ENCODE measurements at places on chromosomes 2 and 18.

DNA sequence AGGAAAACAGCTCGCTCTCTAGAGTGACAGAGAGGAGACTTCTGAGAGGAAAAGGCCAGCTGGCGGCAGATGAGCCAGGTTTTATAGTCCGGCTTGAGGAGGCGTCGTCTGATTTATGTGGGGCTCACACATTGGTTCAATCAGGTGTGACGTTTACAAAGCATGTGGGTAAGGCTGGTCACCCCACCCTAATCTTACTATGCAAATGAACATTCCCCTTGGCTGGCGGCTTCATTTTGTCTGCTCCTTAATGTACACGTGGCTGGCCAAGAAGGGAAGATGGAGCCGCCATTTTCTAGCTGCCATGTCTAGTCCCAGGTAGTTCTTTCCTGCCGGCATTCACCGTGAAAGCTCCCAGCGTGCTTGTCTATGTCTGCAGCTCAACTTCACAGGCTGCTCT, 299.1 kb upstream of the SPRED2 start:
- DNase-seq = no peak

DNA sequence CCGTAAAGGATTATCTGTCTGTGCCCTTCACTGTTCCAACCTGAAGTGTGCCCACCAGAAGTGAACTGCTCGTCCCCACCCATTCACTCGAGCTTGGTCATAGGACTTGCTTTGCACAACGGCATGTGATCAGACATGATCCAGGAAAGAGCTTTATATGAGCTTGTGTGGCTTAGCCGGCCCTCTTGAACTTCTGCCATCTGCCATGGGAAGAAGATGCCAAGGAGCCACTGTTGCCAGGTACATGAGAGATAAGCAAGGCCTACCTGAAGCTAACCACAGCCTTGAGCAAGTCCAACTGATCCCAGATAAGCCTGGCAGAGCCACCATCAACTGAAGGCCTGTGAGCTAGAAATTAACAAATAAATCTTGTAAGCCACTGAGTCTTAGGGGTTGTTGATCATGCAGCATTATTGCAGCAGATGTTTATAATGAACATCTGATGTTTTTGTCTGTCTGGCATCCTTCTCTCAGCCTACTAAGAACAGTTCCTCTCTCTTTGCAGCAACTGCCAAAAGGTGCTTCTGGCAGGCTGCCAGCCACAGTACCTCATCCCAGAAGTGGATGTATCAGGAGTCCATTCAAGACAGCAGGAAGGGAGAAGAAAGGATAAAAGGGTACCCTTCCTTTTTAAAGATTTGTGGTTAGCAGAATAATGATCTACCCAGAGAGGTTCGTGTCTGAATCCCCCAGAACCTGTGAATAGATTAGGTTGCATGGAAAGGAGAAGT, 16.8 kb downstream of the DBI start:
- DNase-seq = no peak

DNA sequence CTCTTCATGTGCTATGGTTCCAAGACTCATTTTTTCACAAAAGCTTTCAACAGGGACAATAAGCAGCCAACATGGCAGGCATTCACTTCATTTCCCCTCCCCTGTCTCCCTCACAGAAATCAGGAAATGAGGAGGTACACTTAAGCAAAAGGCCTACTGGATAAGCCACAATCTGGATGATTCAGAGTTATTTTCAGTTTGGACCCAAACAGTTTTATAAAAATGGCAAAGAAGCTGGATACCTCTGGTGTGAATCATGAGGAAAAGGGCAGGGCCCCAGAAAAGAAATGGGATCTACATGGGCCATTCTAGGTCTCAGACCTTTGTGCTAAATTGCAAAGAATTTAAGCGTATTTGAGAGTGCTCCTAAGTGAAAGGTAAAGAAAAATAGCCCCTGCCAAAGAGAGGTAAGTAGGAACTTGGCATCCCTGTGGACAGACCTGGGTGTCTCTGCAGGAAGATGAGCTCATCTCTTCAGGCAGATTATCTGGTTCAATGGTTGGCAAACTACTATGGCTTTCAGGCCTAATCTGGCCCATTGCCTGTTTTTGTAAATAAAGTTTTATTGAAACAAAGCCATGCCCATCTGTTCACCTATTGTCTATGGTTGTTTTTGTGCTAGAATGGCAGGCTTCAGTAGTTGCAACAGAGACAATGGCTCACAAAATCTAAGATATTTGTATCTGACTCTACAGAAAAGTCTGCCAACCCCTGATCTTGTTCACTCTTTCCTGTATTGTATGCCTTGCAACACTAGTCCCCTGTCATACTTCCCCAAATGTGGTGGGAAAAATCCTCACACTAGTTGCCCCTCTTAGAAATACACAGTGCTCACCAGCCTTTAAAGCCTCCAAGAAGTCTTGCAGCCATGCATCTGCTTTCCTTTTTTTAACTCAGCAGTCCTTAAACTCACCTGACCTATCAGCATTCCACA, 315.0 kb downstream of the ALK start:
- DNase-seq = peak; percentile 7

- DNase-seq = no peak
Observed at GRCh38 chr2:73780237-73780582, 307 bp upstream of the DUSP11 start.

DNA sequence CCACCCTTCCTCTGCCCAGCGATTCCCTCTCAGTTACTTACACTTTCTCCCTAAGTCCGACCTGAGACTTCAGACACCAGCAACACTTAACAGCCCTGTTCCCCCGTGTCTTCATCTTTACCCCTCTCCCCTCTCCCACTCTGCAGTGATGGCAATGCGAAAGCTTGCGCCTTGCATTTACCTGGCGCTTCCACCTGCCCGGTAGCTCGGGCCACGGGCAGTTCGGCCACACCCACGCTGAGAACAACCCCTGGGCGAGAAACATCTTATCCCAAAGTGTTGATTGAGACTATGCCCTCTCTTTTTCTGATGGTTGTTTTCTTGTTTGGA, 558 bp downstream of the DNAJC10 start:
- no peak for DNase-seq

GRCh38 chr2:24919037-24919505, 966 bp downstream of the ADCY3 start:
- DNase-seq = no peak

- no peak for DNase-seq
Observed at GRCh38 chr2:158728422-158728821, 66.7 kb upstream of the DAPL1 start.

DNA sequence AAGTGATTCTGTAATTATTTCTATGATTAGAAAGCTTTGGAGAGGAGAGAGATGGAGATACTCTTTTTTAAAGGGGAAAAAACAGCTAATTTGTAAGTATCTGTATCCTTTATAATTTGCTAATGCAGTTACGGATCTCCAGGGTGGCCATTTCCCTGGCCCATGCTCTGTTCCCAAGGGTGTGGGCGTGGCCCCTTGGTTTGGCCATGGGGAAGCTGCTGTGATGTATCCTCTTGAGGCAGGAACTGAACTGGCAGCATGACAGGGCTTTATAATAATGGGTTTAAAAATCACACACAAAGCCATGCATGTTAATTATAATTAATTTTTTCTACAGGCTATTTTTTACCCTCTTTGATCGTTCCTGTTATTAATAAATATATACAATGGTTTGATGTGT, 27.0 kb downstream of the TRAPPC12 start:
- DNase-seq = no peak

DNA sequence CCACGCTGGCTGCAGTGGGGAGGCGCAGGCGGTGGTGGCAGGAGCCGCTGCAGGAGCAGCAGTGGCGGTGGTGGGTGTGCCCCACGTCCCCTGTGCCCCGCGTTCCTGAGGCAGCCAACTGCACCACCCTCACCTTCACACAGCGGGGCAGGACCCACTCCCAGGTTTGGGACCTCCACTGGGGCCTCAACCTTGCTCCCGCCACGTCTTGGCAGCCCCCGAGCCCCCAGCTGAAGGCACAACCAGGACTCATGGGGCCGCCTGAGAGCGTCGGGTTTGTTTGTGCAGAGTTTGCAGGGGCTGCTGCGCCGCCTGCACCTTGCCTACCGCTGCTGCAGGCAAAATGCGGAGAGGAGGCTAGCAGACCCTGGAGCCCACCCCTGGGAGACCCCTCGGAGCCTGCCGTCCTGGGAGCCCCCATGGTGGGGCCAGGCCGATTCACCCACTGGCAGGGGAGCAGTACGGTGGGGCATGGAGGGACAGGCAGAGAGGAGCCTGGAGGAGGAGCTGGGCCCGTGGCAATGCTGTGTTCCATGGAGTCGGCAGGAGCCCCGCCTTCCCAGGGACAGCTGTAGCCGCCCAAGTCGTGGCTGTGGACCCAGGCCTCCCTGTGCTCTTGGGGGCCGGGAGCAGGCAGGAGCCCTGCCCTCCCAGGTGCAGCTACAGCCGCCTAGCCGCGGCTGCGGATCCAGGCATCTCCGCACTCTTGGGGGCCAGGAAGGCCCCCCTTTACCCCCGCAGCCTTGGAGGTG, 14.7 kb upstream of the EML6 start:
- DNase-seq = no peak

- no peak for DNase-seq
Observed at GRCh38 chr2:9657731-9658130, 26.9 kb upstream of the YWHAQ start.

- DNase-seq = no peak
Observed at GRCh38 chr2:140416577-140416976, 1636.4 kb upstream of the NXPH2 start.

- no peak for DNase-seq
Observed at GRCh38 chr2:65035351-65035943, 20.8 kb upstream of the CEP68 start.

GRCh38 chr2:131520526-131520925, 7.2 kb upstream of the CCDC74A start:
- DNase-seq = no peak

DNA sequence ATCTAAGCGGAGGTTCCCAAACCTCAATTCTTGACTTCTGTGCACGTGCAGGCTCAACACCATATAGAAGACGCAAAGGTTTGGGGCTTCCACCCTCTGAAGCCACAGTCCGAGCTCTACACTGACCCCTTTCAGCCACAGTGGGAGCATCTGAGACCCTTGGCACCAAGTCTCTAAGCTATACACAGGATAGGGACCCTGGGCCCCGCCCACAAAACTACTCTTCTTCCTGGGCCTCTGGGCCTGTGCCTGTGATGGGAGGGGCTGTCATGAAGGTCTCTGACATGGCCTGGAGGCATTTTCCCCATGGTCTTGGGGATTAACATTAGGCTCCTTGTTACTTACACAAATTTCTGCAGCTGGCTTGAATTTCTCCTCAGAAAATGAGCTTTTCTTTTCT, 1374.1 kb upstream of the NXPH2 start:
- no peak for DNase-seq

GRCh38 chr2:11584525-11585056, 50.7 kb downstream of the GREB1 start:
- DNase-seq = no peak

- no peak for DNase-seq
Observed at GRCh38 chr2:17303521-17303920, 214.7 kb downstream of the RAD51AP2 start.

- DNase-seq = no peak
Observed at GRCh38 chr2:158228943-158229508, 127.3 kb downstream of the UPP2 start.

- no peak for DNase-seq
Observed at GRCh38 chr2:85323351-85323987, 4.3 kb downstream of the TGOLN2 start.

GRCh38 chr18:11367351-11367750, 218.0 kb upstream of the PIEZO2 start:
- no peak for DNase-seq

DNA sequence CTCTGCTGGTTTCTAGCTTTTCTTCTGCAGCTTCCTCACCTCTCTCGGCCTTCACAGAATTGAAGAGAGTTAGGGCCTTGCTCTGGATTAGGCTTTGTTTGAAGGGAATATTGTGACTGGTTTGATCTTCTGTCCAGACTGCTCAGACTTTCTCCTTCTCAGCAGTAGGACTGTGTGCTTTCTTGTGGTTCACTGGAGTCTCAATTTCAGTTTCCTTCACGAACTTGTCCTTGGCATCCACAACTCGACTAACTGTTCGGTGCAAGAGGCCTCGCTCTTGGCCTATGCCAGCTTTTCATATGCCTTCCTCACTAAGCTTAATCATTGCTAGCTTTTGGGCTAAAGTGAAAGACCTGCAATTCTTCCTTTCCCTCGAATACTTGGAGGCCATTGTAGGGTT, 18.9 kb upstream of the SALL3 start:
- DNase-seq = no peak

- no peak for DNase-seq
Observed at GRCh38 chr2:147642765-147643164, 202.1 kb upstream of the ACVR2A start.

GRCh38 chr2:117770730-117771129, 43.8 kb upstream of the DDX18 start:
- DNase-seq = no peak

DNA sequence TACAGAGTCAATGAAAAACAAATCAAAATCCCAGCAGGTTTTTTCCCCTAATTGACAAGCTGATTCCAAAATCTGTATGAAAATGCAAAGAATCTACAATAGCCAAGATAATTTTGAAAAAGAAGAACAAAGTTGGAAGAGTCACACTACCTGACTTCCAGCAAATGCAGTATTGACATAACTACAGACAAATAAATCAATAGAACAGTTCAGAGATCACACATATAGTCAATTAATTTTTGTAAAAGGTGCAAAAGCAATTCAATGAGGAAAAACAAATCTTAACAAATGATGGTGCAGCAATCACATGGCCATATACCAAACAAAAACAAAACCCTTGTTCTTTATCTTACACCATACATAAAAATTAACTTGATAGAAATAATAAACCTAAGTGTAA, 74.6 kb upstream of the ST8SIA5 start:
- no peak for DNase-seq

GRCh38 chr2:43049836-43050801, 176.3 kb downstream of the ZFP36L2 start:
- DNase-seq = no peak

DNA sequence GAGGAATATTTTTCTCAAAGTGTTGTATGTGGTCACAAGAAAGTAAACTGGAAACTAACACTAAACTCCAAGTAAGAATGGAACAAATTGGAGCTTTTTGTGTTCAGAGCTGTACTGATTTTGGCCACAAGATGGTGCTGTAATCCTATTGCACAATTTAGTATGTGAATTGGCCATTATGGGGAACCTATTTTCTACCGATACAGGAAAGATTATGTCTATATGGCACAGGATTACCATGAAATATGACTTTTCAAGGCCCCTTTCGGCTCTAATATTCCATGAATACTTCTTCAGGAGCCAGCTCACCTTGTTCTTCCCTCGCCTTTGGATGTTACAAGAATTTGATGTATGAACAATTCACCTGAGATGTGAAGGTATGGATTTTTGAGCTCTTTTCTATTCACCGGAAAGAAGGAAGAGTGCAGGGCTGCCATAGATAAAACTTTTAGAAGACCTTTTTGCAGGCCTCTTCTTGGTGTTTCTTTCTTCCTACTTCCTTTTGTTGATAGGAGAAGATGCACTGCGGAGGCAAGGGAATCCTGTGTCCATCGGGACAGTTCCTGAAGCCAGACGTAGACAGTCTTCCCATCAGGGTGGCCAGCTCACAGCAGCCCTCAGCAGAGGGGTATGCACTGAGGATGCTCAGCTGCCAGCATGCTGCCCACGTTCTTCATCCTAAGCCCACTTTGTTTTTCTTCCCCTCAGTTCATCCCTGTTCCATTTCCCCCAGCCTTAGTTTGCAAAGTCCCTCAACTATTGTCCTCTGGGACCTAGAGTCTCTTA, 13.3 kb downstream of the MRPL44 start:
- DNase-seq = no peak

All from HL-60 (cell line).